ENCODE measurements at places on chromosomes 12 and 14.

DNA sequence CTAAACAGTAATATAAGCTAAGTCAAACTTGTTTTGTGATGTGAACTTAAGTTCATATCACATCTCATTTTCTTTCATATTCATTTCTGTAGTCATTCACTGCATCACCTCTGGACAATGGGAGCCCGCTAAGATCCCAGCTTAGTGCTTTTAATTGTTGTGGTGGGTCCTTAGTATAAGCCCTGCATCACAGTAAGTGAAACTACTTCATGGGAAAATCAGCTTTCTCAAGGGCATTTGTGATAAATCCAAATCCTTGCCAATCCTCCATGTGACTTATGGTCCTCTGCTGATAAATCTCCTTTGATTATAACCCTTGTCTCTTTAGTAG is 98.3 kb downstream of the PLEKHA5 start:
- no peak for DNase-seq

DNA sequence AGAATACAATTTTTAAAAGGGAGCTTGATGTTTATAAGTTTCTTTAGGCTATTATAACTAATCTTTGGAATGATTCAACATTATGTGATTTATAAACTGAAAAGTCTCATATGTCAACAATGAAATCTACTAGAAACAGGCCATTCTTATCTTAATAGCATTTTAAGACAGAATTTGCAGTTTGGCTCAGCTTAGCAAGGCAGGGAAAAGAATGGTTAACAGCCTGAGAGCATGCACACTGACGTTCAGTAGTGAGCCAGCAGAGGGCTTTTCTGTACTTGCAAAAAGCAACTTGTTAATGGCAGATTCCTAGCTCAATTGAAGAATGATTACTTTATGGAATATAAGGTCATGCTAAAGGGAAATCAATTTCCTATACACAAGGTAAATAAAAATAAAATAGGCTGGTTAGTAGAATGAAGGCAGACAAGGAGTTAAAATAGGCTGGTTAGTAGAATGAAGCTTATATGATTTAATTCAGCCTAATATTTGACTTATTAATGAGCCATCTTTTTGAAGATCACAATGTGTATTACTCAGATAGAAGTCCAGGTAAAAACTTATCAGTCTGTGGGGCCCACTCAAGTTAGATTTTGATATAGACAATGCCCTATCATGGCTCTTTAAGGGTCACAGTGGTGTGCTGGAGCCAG is 95.9 kb downstream of the OTOGL start:
- peak; percentile 83 for DNase-seq

GRCh38 chr14:69625299-69626131 is 14.1 kb downstream of the SUSD6 start:
- DNase-seq, result peak; percentile 51

DNA sequence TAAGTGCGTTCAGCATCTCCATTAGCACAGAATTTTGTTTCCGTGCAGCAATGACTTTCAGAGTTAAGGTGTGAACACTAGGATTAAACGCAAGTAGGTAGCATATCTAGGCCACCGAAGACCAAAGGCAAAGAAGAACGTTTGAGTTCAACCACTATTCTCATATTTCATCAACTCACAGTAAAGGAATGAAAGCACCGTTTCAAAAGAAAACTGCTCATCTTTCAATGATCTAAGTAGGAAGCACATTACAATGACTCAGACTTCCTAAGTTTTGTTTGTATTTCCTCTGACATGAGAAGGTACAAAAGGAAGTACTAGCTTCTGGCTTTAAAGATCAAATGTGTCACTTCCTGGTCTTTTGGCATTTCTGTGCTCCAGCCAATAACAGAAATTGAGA is 57.6 kb downstream of the ACADS start:
- peak; percentile 54 for DNase-seq

GRCh38 chr12:112350593-112351592 is 31.3 kb downstream of the HECTD4 start:
- peak; percentile 54 for DNase-seq

- DNase-seq, result no peak
Measured at GRCh38 chr12:48818831-48819590, 715 bp downstream of the CACNB3 start.

DNA sequence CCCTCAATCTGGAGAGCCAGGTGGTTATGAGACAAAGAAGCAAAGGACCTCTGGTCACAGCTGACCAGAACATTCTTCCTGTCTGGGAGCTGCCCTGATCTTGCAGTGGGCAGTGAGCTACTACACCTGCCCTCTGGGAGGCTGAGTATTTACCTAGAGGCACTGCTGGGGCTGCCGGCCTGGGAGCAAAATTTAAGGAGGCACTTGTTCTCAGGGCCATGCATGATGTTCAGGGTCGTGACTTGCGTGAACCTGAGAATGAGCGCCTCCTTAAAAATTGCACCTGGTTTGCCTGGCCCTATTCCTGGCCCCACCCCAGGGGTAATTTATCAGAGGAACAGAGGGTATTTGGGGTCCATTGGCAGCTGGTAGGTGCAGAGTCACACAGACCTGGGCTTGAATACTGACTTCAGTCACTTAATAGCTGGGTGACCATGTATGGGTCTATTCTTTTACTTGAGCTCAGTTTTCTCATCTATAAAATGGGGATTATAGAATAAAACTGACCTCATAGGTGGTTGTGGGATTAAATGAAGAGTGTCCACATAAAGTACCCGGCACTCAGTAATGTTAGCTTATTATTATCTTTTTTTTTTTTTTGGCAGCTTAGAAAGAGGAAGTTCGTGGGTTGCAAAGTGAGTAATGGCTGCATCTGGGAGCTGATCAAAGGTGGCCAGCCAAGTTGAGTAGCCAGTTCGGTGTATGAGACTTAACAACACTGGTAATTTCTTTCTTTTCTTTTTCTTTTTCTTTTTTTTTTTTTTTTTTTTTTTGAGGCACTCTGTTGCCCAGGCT is 107.4 kb upstream of the MED13L start:
- DNase-seq, result no peak

- DNase-seq, result peak; percentile 97
Measured at GRCh38 chr12:108305520-108305919, 33.6 kb downstream of the CMKLR1 start.

- DNase-seq, result no peak
Measured at GRCh38 chr14:93064411-93065271, 51.1 kb downstream of the ITPK1 start.

GRCh38 chr14:96519970-96520369 is 17.8 kb downstream of the PAPOLA start:
- DNase-seq, result no peak

- DNase-seq, result no peak
Measured at GRCh38 chr12:52838609-52839435, 4.7 kb upstream of the KRT79 start.

DNA sequence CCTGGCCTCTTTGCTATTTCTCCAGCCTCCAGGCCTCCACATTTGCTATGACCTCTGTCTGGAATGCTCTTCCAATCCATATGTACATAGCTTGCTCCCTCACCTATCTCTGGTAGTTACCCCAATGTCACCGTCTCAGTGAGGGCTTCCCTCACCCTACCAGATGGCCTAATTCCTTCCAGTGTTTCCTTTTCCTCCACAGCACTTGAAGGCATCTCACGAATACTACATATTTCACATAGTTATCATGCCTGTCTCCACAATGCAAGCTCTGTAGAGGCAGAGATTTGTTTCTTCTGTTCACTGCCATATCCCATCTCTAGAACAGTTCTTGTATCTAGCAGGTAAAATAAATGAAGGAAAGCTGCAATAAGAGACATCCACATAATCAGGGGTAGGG is 21.3 kb upstream of the HSP90B1 start:
- DNase-seq, result peak; percentile 81

- DNase-seq, result peak; percentile 46
Measured at GRCh38 chr14:76887191-76887590, 61.0 kb downstream of the LRRC74A start.

DNA sequence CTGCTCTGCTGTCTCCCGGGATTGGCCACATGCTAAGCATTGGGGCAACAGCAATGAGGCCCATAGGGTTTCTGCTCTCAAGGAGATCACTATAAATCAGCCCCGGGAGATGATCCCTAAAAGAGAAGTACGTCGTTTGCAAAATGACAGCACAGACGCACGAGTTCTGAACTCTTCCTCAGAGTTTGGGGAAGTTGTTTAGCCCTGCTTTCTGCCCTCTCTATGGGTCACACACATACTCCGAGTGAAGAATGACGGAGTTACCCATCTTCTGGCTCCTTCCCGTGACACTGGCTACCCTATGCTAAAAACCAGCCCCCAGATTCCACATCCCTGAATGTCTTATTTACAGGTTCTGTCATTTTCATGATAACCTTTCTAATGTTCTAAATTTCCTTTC is 258.0 kb upstream of the PLEKHG7 start:
- DNase-seq, result no peak

- peak; percentile 19 for DNase-seq
Measured at GRCh38 chr12:82182601-82183190, 175.5 kb downstream of the CCDC59 start.

DNA sequence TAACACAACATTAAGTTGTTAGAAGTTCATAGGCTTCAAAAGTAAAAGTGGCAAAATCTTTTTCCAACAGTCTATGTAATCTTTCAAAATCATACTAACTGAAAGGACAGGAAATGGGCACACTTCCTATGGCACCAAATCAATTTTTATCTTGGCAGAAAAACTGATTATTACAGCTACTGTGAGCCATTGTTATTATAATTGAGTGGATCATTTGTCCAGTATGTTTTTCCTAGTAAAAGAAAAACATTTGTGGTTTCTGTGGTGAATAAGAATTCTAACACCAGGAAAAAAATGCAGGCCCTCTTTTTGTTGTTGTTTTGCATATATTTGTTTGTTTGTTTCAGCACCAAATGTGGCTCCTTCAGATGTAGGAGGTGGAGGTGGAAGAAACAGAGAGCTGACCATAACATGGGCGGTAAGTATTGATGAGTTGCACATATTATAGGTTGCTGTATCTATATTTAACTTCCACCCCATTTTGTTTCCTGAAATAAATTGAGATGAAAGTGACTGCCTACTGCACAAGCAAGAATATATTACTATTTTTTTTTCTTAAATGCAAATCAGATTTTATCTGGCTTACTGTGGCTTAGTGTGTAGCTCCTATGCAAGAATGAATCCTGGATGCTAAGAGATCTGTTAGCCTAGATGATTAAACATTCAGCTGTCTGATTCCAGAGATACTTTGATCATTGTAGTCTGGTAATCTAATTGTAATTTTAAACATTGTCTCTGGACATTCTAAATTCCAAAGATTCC is 174.1 kb upstream of the PDZRN4 start:
- peak; percentile 51 for DNase-seq

DNA sequence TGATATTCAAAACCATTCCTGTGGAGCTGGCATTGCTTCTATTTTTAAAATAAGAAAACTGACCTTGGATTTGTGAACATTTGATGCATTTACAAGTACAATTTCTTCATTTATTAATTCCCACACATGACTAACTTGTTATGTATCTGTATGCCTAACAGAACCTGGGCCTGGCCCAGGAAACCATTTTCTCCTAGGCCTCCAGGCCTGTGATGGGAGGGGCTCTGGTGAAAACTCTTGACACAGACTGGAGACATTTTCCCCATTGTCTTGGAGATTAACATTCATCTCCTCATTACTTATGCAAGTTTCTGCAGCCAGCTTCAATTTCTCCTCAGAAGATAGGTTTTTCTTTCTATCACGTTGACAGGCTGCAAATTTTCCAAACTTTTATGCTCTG is 42.0 kb downstream of the GLIPR1L2 start:
- no peak for DNase-seq

- no peak for DNase-seq
Measured at GRCh38 chr12:53572134-53572758, 53.9 kb downstream of the ATF7 start.

- DNase-seq, result no peak
Measured at GRCh38 chr12:41681898-41682297, 462.8 kb downstream of the GXYLT1 start.
